Stimulated activated CD4-positive, alpha-beta T cell treated with anti-CD3 and anti-CD28 coated beads, Interleukin-15, amount 100 ng/mL, for 48 hours (primary cell): ENCODE measurements at places on chromosomes 4 and X.

DNA sequence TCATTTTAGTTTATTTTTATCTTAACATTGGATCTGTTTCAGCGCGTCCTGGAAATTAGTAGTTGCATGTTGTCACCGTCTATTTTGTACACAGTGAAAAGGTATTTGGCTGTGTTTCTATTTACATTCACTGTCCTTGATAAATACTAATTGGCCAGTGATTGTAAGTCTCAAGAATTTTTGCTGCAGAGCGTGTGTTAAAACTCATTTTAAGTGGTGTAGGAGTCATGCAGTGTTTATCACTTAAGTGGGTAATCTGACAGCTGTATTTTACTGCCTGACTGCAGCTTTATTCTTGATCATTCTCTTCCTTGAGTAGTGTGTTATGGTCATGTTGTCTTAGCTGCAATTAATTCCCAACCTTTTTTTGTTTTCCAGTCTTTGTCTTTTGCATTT lies 9.8 kb downstream of the GUCY1A1 start:
- no peak for DNase-seq

- DNase-seq, result no peak
These were observed 77.1 kb upstream of the GABRA3 start for GRCh38 chrX:152528193-152528592.

GRCh38 chr4:20603671-20604313 lies 96.5 kb upstream of the PACRGL start:
- no peak for DNase-seq

GRCh38 chrX:96372313-96373046 lies 312.2 kb upstream of the DIAPH2 start:
- DNase-seq, result no peak

GRCh38 chrX:120769576-120770341 lies 105.9 kb downstream of the CT47B1 start:
- no peak for DNase-seq

- DNase-seq, result peak; percentile 12
These were observed 356.0 kb upstream of the RASGEF1B start for GRCh38 chr4:81827577-81828202.

GRCh38 chr4:168776382-168776781 lies 233.7 kb downstream of the CBR4 start:
- DNase-seq, result no peak

- DNase-seq, result no peak
These were observed 49.7 kb downstream of the SAT1 start for GRCh38 chrX:23832721-23833120.

DNA sequence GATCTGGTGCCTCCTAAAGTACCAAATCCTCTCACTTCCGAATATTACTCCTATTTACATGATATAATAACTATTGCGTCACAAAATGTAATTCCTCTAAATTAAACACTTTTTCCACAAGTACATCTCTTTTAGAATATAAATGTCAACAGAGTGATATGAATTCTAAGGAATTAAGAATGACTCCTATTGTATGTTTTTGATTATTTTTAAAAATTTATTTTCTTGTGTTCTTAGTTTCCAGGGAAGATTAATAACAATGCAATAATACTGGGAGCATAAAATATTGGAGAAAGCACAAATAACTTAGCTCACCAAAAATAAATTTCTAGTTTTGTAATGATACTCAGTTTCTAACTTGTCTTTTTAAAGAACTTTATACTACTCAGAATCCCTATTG lies 184.9 kb downstream of the PCDH18 start:
- no peak for DNase-seq

DNA sequence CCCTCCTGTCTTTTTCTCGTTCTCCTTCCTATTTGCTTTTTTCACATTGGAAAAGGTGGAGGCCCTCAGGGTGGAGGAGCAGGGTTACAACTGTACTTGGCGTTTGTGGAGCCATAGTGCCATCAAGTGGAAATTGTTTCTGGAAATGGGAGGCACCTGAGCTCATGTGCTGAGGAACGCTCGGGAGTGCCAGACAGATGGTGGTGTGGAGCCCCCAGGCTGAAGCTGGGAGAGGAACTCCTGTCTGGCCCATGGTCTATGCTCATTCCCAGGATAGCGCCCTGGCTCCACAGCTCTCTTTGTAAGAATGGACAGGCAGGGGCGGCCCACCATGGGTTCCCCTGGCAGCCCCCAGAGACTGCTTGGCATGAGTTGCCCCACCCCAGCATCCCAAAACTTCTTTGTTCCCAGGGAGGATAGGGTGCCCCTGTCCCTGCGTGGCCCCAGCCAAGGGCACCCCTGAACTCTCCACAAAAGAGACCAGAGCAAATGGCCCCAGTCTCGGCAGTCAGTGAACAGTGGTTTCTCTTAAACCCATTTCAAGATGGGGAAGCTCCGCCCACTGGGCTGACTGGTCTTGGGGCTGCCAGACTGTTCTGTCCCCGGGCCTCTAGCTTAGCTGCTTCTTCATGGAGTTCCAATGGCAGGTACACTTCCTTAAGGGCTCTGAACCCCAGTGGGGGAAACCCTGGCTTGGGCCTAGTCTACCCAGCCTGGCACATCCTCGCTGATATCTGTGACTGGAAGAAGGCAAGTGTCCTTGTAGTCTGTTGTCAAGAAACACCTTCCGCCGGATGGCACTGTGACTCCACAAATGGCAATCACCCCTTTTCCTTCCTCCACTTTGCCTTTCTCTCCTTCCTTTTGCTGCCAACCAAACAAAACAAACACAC lies 70.1 kb downstream of the NBDY start:
- no peak for DNase-seq

- no peak for DNase-seq
These were observed 4.9 kb downstream of the SMR3A start for GRCh38 chr4:70365479-70365878.

DNA sequence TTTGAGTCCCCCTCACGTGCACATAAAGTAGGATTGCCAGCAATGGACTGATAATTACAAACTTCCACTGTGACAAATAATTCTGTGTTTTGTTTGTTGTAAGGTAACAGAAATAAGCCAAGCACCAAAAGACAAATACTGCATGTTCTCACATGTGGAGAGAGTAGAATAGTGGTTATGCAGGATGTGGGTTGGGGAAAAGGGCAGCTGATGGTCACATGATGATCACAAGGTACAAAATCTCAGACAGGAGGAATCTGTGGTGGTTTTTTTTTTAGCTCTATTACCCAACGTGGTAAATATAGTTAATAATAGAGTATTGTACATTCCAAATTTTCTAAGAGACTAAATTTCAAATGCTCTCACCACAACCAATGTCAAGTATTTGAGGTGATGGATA lies 182.3 kb downstream of the BANK1 start:
- DNase-seq, result no peak

DNA sequence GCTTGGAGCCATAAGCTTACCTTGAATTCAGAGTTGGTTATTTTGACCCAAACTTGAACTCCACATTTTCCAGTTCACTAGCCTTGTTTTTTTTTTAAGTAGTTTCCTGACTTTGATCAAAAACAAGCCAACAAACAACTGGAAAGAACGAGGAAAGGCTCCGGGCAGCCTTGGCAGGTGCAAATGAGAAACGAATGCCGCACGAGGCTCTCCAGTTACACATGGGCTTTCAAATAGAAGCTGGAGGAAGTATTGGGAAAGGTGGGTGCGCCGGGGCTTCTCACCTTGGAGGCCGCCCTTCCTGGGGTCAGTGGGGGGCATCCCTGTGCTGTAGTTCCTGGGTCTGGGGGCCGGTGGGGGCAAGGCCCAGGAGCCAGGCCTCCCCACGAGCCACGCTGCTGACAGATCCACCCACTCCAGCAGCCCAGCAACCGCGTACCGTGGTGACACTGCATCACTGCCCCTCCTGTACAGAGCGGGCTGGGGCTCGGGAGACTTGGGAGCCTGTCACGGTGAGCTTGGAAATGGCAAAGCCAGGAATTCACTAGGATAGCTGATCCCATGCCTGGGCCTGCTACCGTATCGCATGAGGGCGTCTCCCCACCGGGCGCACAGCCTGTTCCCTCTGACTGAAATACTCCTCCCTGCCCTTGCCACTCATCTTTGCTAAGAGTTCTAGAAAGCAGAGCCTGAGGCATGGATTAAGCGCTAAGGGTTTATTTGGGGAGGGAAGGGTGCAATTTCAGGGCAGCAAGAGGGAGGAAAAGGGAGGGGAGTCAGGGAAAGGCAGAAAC lies 50.9 kb upstream of the ADRA2C start:
- DNase-seq, result no peak
